ENCODE measurements at places on chromosomes 2 and 18.

DNA sequence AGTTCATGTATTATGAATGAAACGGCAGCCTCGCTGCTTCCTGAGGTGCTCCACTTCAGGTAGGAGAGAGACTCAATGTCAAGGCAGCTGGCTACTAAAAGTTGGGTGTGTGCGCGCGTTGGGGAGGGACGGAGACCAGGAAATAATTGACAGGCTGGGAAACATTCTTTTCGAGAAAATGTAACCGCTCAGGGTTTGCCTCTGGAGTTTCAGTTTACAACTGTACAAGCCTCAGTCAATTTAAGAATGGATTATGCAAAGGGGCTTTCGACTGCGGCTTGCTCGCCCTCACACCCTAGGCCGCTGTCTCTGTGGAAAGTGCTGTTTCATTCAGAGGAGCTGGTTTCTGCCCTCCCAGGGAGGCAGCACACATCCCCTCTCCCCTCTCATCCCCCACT is 4.4 kb upstream of the SPRED2 start:
- DNase-seq, result no peak

- DNase-seq, result no peak
Measured at GRCh38 chr2:175854129-175854528, 147.9 kb downstream of the LNPK start.

DNA sequence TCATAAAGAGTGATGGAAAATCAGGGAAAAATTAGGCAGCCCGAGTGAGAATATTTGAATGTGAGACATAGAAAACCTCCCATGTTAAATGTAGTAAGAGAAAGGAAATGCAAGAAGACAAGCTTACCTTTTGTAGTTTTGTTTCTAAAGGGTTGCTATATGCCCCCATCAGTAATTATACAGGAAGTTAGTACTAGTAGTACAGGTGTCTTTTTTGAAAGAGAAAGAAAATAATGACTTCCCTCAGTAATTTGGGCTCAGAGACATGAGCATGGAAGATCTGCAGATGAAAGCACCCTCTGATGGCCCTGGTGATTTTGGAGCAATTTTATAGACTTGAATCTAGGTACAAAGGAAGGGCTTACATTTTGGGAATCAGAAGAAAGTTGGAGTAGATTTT is 80.8 kb downstream of the RHBDD1 start:
- DNase-seq, result no peak

DNA sequence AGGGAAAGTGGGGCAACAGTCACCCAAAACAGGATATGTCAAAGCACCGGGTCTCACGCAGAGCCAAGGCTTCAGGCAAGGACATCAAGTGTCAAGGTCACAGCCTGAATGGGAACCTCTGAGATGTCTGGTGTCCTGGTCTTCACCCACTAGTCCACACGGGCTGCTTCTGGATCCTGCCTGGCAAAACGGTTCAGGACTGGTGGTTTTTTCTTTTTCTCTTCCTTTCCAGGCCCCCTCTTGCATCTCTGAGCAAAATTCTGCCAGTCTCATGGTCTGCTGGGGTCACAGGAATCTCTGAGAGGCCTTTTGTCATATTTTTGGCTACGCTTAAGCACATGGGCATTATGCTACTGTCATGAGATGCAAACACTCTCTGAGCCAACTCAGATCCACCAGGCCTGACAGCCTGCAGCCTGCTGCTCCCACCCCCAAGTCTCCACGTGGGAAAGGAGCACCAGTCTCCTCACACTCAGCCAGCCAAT is 518.2 kb upstream of the ZEB2 start:
- peak; percentile 34 for DNase-seq

DNA sequence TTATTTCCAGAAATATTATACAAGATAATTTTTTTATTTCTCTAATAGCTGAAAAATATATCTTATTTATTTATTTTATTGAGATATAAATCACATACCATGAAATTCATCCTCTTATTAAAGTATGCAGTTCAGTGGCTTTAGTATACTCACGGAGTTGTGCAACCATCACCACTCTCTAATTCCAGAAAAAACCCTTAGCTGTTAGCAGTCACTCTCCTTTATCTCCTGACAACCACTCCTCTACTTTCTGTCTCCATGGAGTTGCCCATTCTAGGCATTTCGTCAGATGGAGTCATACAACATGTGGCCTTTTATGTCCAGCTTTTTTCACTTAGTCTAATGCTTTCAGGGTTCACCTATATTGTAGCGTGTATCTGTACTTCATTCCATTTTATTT is 66.5 kb downstream of the TCF7L1 start:
- DNase-seq, result no peak

GRCh38 chr2:158205215-158205614 is 103.5 kb downstream of the UPP2 start:
- DNase-seq, result no peak

GRCh38 chr2:182428476-182428875 is 1.6 kb upstream of the PDE1A start:
- DNase-seq, result no peak

DNA sequence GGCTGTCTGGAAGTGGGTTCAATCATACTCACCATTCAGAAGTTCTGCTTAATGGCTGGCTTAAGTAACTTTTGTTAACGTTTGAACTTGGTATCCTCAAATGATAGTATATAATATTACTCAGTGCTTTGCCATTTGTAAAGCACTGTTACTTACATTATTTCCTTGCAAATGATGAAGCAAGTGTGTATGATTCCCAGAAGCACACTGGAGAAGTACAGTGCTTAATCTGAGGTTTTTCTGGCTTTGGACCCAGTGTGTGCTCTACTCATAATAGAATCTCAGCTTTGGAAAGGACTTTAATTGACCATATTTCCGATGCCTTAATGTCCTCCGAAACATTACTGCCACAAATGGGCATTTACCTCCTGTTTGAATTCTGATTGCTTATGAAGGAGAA is 63.3 kb downstream of the MAP3K20 start:
- no peak for DNase-seq

GRCh38 chr2:229261599-229261998 is 9.5 kb downstream of the PID1 start:
- DNase-seq, result no peak

GRCh38 chr2:18067588-18068384 is 189.3 kb downstream of the KCNS3 start:
- DNase-seq, result no peak

GRCh38 chr2:7835693-7836680 is 845.9 kb upstream of the ID2 start:
- no peak for DNase-seq

DNA sequence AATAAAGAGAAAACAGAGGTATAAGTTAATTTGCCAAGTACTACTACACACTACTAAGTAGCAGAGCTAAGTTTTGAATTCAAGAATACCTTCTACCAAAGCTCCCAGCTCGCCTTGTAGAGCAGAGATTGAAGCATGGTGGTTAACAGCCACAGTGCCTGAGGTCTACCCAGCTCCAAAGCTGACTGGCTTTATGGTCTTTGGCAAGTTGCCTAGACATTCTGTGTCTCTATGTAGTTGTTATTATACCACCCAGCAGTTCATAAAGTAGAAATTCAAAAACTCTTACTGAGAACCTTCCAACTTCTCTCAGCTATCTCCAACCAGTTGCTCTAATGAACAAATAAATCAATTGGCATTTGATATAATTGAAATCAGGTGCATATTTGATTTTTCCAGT is 87.8 kb downstream of the PDE11A start:
- DNase-seq, result no peak

- no peak for DNase-seq
Measured at GRCh38 chr2:101873543-101873942, 118.2 kb upstream of the IL1R2 start.

- no peak for DNase-seq
Measured at GRCh38 chr2:157764386-157764785, 111.7 kb downstream of the ACVR1 start.

DNA sequence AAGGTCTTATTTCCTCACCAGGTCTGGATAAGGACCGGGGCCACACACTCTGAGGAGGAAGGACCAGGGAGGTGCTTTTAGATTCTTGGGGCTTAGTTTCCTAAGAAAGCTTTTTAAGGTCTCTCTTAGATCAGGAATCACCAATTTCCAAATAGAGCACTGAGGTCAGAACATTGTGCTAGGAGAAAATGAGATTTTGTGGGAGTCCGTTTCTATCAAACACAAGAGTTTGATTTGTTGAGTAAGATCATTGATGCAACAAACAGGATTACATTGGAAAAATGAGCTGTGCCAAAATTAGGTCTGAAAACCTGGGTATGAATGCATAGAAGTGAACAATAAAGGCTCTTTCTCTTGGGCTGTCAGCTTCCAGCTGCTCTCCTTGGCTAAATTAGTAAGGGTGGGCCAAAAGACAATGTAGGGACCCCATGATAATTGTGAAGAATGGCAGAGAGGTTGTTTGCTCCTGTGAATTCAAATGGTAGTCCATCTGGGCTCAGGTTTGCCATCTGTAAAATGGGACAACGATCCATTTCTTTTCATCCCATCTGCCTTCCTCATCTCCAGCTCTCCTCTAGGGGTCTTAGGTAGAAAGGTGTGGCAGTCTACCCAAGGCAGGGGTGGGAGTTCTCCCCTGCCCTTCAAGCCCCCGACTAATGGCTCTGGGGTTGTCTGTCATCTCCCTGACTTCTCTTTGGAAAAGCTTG is 20.0 kb downstream of the IGFBP2 start:
- no peak for DNase-seq

GRCh38 chr18:66874375-66874774 is 270.5 kb upstream of the CDH19 start:
- no peak for DNase-seq

DNA sequence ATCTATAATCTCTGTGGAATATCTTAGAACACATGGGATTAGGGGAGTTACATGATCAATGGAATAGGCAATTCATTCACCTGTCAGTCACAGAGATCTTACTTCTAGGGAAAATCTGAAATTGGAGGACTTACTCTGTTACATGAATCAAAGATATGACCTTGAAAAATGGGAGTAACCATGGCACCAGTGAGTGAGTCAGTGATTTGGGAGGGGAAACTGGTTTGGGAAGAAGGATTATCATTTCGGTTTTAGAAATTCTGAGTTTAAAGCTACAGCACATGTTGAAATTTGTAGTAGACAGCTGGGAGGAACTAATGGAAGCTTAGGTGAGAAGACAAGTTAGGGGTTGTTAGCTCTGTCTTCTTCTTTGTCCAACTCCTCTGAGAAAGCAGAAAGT is 153.7 kb downstream of the CAMKMT start:
- no peak for DNase-seq

DNA sequence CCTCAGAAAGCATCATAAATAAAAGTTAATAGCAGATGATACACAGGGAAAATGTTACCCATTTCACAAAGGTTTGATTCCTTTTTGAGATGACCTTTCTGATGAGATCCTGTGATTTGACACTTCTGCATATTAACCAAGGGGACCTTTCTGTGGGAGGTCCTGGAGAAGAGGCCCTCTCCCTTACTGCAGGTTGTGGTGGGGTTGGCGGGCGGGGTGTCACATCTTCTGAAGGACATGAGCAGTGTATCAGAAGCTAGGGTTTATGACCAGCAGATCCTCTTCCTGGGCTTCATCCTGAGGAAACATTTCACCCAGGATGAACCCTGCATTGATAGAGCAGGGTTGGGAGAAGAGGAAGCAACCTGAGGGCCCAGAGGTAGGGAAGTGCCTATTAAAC is 37.2 kb upstream of the SCLY start:
- no peak for DNase-seq

- DNase-seq, result no peak
Measured at GRCh38 chr2:239601201-239601851, 200.5 kb upstream of the HDAC4 start.

- DNase-seq, result no peak
Measured at GRCh38 chr2:187586011-187586641, 31.9 kb upstream of the TFPI start.

DNA sequence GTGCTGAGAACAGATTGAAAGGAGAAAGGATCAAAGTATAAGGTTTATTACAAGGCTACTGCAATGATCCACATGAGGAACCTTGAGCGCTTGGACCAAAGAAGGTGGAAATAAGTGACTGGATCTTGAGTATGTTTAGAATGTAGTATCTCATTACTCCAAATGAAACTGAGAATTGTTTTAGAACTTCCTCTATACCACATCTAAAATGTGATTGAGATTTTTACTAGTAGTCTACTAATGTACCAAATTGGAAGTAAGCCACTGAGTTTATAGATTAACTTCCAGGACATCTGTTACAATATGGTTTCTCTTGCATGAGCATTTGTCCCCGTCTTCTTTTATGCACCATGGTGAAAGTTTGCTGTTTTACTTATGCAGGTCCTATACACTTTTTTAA is 300.5 kb downstream of the SUCLG1 start:
- no peak for DNase-seq

DNA sequence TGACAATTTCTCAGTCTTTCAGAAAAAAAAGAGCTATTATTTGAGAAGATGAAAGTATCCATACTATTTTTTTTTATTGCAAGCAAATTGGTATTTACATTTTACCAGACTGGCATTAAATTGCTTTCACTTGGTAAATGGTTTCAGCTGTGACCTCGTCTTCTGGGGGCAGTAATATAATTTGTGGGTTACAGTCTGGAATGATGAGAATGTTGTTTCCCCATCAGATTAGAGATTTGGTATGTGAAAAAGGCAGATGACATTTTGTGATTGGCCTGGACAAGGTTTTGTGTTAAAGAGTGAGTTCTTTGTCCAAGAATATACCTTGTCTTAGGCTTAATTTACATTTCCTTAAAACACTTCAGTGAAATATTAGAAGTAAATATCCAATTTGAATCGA is 390.1 kb upstream of the ST6GAL2 start:
- no peak for DNase-seq

DNA sequence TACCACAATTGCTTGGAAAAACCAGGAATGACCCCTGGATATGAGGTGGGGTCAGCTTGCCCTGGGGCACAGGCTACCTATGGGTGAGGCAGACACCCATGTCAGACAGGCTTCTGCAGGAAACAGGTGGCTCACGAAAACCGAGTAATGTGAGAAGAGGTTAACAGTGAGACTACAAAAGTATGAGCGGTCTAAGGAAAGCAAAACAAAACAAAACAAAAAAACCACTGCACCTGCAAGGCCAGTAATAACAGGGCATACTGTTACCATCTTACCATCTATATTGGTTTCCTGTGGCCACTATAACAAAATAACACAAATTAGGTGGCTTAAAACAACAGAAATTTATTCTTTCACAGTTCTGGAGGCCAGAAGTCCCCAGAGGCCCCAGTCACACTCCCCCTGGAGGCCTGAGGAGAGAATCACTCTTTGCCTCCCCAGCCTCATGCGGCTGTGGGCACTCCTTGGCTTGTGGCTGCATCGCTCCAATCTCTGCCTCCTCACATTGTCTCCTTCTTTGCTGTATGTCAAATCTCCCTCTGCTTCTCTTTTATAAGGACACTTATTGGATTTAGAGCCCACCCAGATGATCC is 86.6 kb upstream of the EPC2 start:
- DNase-seq, result no peak

- no peak for DNase-seq
Measured at GRCh38 chr2:163593982-163594381, 141.8 kb downstream of the FIGN start.

Measured in hypothalamus (tissue), 51 donors.